ENCODE measurements at places on chromosomes 6 and 20.

GRCh38 chr6:140915103-140915502 lies 1217.6 kb upstream of the GJE1 start:
- no peak for DNase-seq

GRCh38 chr20:10004900-10005299 lies 29.9 kb upstream of the ANKEF1 start:
- DNase-seq = no peak

GRCh38 chr6:48200869-48201390 lies 89.9 kb upstream of the PTCHD4 start:
- no peak for DNase-seq

DNA sequence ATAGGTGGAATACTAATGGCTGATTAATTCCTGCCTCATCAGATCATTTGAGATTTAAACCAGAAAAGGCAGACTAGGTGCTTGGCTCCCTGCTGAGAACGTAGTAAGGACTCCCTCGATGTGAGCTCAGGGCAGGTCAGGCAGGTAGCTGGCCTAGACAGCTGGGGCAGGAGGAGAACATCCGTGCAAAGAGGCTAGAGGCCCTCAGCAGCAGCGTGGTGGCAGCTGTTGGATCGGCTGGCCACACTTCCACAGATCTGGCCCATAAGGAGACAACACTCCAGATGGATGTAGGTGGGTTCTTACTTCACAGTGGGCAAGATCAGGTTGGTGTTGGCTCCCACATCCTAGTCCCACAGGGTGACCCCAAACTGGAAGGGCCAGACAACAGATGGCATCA lies 38.5 kb downstream of the EYA2 start:
- no peak for DNase-seq

- DNase-seq = no peak
Measured at GRCh38 chr6:84399003-84399402, 171.6 kb upstream of the CEP162 start.

GRCh38 chr6:167399051-167399387 lies 74.1 kb downstream of the TTLL2 start:
- DNase-seq = no peak

GRCh38 chr6:89299466-89299850 lies 15.6 kb downstream of the GABRR2 start:
- no peak for DNase-seq

GRCh38 chr6:154301839-154302752 lies 54.5 kb downstream of the IPCEF1 start:
- peak; percentile 79 for DNase-seq

Measured in GM06990 (cell line).